ENCODE measurements at places on chromosomes 5 and 9. TPM values are rescaled to one million over a fixed set of nuclear protein-coding genes. Genes with fewer than 3 reads are reported as not detected.

Gene TCOF1
- 20.6 TPM for total RNA-seq

Gene FYB1
- total RNA-seq, result 11.4 TPM

GRCh38 chr9:71368157-71368556 is 246.7 kb upstream of the TRPM3 start:
- DNase-seq, result no peak
- H3K27me3 ChIP-seq, result no peaks in the 10 kb centered on the region
- H3K4me1 ChIP-seq, result no peaks in the 10 kb centered on the region
- no peaks in the 10 kb centered on the region for H3K36me3 ChIP-seq

GRCh38 chr5:11069041-11069440 is 308.0 kb upstream of the DAP start:
- no peaks in the 10 kb centered on the region for H3K4me1 ChIP-seq
- no peak overlapping the region for H3K4me3 ChIP-seq
- no peaks in the 10 kb centered on the region for H3K27me3 ChIP-seq

DNA sequence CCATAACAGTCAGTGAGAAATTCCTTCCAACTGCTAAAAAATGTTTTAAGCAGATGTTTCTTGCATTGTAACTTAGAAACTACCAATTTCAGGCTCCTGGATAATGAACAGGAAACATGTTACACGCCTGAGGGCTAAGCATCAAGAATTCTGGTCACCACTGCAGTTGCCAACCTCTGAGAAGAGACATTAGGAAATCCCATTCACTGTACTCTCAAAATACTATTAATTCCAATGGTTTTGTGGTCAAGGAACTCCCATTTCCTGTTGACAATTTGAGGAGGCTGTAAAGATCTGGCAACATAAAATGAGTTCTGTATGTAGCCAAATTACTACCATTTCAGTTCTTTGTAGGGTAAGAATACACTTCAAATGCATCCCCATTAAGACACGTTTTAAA is 456.0 kb upstream of the MEF2C start:
- H3K27ac ChIP-seq, result no peak overlapping the region
- H3K4me3 ChIP-seq, result no peak overlapping the region
- no peak for DNase-seq
- no peaks in the 10 kb centered on the region for H3K36me3 ChIP-seq

Gene SLC34A3
- not detected for total RNA-seq

DNA sequence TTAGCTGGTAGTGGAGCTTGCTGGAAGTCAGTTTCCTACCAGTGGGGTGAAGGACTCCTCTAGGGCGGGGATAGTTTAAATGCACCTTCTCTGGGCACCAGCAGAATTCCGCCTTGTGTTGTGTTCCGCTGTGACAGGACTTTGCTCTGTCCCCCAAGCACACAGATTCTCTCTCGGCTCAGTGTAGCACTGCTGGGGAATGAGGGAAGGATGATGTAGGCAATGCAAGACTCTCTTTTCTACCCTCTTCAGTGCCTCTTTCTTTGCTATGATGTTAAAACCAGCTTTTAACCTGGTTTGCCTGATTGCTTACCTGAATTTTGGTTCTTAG is 155.2 kb upstream of the SH3GL2 start:
- H3K27me3 ChIP-seq, result no peaks in the 10 kb centered on the region
- no peak overlapping the region for H3K4me3 ChIP-seq
- no peak for DNase-seq
- no peaks in the 10 kb centered on the region for H3K36me3 ChIP-seq
- no peak overlapping the region for H3K27ac ChIP-seq

GRCh38 chr5:141800617-141801016 is 77.6 kb downstream of the PCDH1 start:
- H3K36me3 ChIP-seq, result no peaks in the 10 kb centered on the region
- no peak overlapping the region for H3K4me3 ChIP-seq

Gene HTR4
- total RNA-seq, result 0.15 TPM

Gene EDIL3
- 4.3 TPM for total RNA-seq

- no peaks in the 10 kb centered on the region for H3K4me1 ChIP-seq
- no peaks in the 10 kb centered on the region for H3K36me3 ChIP-seq
- no peak overlapping the region for H3K27ac ChIP-seq
- H3K27me3 ChIP-seq, result no peaks in the 10 kb centered on the region
These were observed 26.0 kb downstream of the ADAMTSL1 start for GRCh38 chr9:18499980-18500379.

GRCh38 chr5:55450050-55450765 is 84.6 kb downstream of the PLPP1 start:
- no peak overlapping the region for H3K4me3 ChIP-seq
- no peak overlapping the region for H3K27ac ChIP-seq
- no peaks in the 10 kb centered on the region for H3K36me3 ChIP-seq

- no peak overlapping the region for H3K4me3 ChIP-seq
- H3K27me3 ChIP-seq, result no peaks in the 10 kb centered on the region
- no peaks in the 10 kb centered on the region for H3K36me3 ChIP-seq
These were observed 18.0 kb downstream of the IL9 start for GRCh38 chr5:135877570-135878155.

Gene AP3S1
- total RNA-seq, result 74.7 TPM

DNA sequence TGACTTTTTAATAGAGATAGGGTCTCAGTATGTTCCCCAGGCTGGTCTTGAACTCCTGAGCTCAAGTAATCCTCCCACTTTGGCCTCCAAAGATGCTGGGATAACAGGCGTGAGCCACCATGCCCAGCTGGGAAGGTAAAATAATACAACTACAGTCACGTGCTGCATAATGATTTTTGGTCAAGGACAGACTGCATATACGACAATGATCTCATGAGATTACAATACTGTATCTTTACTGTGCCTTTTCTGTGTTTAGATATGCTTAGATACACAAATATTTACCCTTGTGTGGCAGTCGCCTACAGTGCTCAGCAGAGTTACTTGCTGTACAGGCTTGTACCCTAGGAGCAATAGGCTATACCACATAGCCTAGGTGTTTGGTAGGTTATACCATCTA is 14.2 kb upstream of the IRF1 start:
- H3K27me3 ChIP-seq, result no peaks in the 10 kb centered on the region
- H3K4me1 ChIP-seq, result no peaks in the 10 kb centered on the region
- no peak for DNase-seq

Gene ORM2
- total RNA-seq, result not detected

- no peaks in the 10 kb centered on the region for H3K27me3 ChIP-seq
- H3K4me3 ChIP-seq, result no peak overlapping the region
- no peak for DNase-seq
- H3K27ac ChIP-seq, result no peak overlapping the region
These were observed 133.0 kb upstream of the STK32A start for GRCh38 chr5:147101659-147102369.

Gene UBE2QL1
- 1.6 TPM for total RNA-seq

DNA sequence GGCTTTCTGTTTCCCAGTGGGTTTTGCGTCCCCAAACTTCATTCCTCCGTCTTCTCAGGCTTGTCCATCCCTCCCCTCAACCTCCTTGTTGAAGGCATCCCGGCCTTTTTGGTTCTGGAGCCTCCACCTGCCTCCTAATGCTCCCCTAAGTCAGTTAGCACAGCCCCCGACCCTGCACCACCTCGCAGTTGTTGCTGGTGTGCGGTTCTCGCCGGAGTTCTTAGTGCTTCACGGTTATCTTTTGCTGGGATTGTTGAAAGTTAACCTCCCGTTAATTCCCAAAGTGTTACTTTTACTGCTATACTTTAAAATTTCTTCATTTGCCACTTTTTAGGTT is 447 bp downstream of the UBLCP1 start:
- no peaks in the 10 kb centered on the region for H3K4me1 ChIP-seq
- no peaks in the 10 kb centered on the region for H3K36me3 ChIP-seq
- H3K27me3 ChIP-seq, result no peaks in the 10 kb centered on the region
- peak overlapping the region; percentile 90 for H3K27ac ChIP-seq

- H3K36me3 ChIP-seq, result no peaks in the 10 kb centered on the region
- H3K4me3 ChIP-seq, result no peak overlapping the region
- no peak for DNase-seq
- H3K27me3 ChIP-seq, result no peaks in the 10 kb centered on the region
These were observed 325.6 kb downstream of the TRPM3 start for GRCh38 chr9:70795841-70796240.

DNA sequence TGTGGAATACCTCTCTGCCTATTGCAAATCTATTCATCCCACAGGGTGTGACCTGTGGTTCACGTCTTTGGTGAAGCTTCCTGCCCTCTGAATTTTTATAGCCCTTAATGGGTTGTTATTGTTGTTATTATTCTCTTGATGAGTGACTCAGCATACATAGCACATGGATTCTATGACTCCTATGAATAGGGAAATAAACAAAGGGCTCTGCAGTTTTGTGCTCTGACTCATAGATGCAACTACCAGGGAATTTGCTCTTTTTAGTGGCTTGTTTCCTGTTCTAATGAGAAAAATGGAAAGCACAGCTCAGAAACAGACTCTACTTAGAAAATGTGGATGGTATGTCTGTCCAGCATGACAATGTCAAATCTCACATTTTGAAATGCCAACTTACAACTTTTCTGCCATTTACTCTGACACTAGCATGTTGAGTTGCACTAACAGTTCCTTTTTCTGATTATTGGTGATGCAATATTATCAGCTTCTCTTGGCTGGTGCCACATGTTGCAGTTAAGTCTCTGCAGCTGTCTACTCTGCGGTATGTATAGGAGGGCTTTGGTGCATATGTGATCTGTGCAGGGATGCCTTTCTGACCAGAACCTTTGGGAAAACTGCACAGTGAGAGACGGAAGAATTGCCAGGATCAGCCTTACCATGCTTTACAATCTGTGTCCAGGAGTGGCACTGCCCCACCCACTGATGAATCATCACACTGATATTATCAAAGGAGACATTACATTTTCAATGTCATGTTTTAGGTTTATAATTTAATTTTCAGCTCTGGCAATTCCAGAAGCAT is 996.4 kb upstream of the WWC1 start:
- H3K36me3 ChIP-seq, result no peaks in the 10 kb centered on the region
- no peak overlapping the region for H3K4me3 ChIP-seq
- H3K27ac ChIP-seq, result no peak overlapping the region
- DNase-seq, result no peak

DNA sequence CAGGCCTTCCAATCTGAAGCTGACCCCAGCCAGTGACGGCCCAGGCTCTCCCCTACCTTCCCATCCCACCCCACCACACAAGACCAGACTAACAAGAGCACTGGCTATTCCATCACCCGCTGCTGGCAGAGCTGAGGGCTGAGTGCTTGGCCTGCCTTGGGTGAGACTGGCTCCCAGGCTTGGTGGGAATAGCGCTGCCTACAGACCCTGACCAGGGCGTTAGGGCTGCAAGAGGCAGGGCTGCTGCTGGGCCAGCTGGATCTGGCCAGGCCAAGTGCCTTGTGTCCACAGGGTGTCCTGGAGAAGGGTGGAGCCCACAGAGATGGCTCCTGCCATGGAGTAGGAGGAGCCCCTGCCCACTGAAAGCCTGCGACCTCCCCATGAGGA is 31.6 kb upstream of the ANGPTL2 start:
- H3K4me1 ChIP-seq, result no peaks in the 10 kb centered on the region
- DNase-seq, result no peak
- peak overlapping the region; percentile 43 for H3K27ac ChIP-seq
- H3K4me3 ChIP-seq, result peak overlapping the region; percentile 33
- no peaks in the 10 kb centered on the region for H3K36me3 ChIP-seq

- no peak overlapping the region for H3K27ac ChIP-seq
- H3K27me3 ChIP-seq, result no peaks in the 10 kb centered on the region
- no peaks in the 10 kb centered on the region for H3K4me1 ChIP-seq
- no peak for DNase-seq
- no peak overlapping the region for H3K4me3 ChIP-seq
These were observed 101.8 kb downstream of the DOCK8 start for GRCh38 chr9:316382-316965.

Gene CERCAM
- 47.5 TPM for total RNA-seq

DNA sequence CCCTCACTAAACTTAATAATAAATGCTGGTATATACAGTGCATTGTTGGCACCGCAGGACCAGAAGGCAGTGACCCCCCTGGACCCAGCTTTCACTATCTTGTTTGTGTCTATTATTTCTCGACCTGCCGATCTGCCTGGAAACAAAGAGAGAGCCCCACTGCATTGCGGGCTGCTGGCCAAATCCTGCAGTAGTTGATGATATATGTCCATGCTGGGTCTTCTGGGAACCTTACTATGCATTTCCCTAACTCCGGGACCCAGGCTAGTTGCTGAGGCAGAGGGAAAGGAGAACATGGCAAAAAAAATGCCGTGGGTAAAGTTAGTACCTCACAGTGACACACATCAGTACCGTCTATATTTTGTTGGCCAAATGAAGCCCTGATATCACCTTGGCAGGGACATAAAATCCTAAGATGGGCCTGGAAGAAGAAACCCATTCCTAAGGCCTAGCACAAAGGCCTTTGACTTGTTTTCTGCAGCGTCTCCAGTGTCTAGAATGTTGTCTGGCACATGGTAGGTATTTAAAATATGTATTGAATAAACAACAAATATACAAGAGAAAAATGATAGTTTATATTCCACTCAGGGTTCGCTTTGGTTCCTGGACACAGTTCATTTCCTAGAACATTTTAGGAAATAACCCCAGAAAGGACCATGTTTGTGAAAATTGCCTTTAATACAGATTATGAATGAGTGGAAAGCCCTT is 46.1 kb downstream of the NMUR2 start:
- no peaks in the 10 kb centered on the region for H3K4me1 ChIP-seq
- no peak overlapping the region for H3K27ac ChIP-seq
- no peaks in the 10 kb centered on the region for H3K27me3 ChIP-seq
- H3K36me3 ChIP-seq, result no peaks in the 10 kb centered on the region

GRCh38 chr9:16612627-16613026 is 257.8 kb downstream of the BNC2 start:
- DNase-seq, result no peak
- no peak overlapping the region for H3K4me3 ChIP-seq
- H3K27me3 ChIP-seq, result no peaks in the 10 kb centered on the region
- H3K36me3 ChIP-seq, result no peaks in the 10 kb centered on the region

- H3K36me3 ChIP-seq, result peaks cover 23% of the 10 kb centered on the region
- H3K4me1 ChIP-seq, result no peaks in the 10 kb centered on the region
- H3K27ac ChIP-seq, result no peak overlapping the region
- no peak for DNase-seq
- H3K27me3 ChIP-seq, result no peaks in the 10 kb centered on the region
- no peak overlapping the region for H3K4me3 ChIP-seq
These were observed 52.1 kb downstream of the NIPSNAP3B start for GRCh38 chr9:104815851-104816565.

DNA sequence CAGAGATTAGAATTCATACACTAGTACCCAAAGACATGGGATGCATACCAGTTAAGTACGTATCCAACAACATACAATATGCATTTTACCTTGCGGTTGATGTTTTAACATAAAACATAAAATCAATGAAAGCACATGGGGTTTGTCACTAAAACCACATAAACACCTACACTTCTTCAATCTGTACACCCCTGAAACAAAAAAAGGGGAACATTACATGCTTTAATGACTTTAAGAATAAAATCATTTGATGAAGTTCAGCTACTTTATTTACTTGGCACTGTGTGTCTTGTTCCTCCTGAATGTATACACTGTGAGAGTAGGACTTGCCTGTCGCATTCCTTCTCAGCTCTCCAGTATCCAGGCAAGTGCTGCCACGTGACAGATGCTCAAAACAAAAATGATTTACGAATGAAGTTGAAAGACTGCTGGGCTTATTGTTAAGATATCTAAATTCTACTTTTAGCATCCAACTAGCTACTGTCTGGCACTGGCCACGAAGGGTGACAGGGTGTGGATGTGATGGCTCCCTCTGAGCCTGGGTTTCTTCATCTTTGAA is 21.0 kb downstream of the TNFSF15 start:
- DNase-seq, result no peak
- H3K27ac ChIP-seq, result no peak overlapping the region
- no peaks in the 10 kb centered on the region for H3K27me3 ChIP-seq
- H3K36me3 ChIP-seq, result no peaks in the 10 kb centered on the region
- no peaks in the 10 kb centered on the region for H3K4me1 ChIP-seq

- H3K27me3 ChIP-seq, result no peaks in the 10 kb centered on the region
- peak overlapping the region; percentile 75 for H3K27ac ChIP-seq
- H3K4me1 ChIP-seq, result no peaks in the 10 kb centered on the region
These were observed 10.6 kb downstream of the TRAF1 start for GRCh38 chr9:120915854-120916470.

GRCh38 chr9:26954050-26954508 is 2.1 kb upstream of the IFT74 start:
- peaks cover 8% of the 10 kb centered on the region for H3K4me1 ChIP-seq
- no peak overlapping the region for H3K27ac ChIP-seq
- no peak overlapping the region for H3K4me3 ChIP-seq
- no peak for DNase-seq

Gene OR1J2
- total RNA-seq, result not detected

Data from breast epithelium (tissue), 4 donors.